ENCODE measurements at places on chromosomes 3 and 15. TPM values are rescaled to one million over a fixed set of nuclear protein-coding genes. Genes with fewer than 3 reads are reported as not detected.

GOLGA6L22 gene
- not detected for total RNA-seq

RBPMS2 gene
- total RNA-seq, result 0.14 TPM

GRCh38 chr3:124765197-124765840, 35.1 kb downstream of the UMPS start:
- DNase-seq, result no peak

SCN5A gene
- 5.9 TPM for total RNA-seq

FEZF2 gene
- total RNA-seq, result not detected

- DNase-seq, result no peak
Observed at GRCh38 chr15:57696146-57696545, 10.4 kb upstream of the POLR2M start.

DNA sequence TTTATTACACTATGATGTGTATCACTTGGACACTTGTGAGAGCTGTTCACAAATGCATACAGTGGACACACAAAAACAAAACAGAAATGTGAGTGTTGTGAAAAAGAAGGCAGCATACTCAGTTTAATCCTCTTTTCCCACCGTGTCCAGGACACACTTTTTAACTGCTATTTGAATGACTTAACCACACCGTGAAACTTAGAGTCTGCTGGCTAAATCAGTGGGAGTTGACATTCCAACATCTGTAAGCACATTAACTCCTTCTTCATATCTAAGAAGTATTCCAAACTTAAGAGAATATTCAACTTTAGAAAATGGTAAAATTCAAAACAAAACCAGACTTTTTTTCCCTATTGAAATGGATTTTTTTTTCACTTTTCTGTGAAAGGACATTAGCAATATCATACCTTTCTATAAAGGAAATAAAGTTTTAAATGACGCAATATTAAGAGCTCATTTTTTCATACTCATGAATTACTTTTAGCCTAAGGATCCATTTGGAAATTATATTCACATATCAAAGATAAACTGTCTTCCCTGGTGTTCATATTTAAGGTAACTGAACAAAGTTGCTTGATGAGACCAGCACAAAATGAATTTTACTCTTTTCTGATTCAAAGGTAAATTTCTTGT, 316.6 kb downstream of the RBMS3 start:
- DNase-seq, result no peak

DNA sequence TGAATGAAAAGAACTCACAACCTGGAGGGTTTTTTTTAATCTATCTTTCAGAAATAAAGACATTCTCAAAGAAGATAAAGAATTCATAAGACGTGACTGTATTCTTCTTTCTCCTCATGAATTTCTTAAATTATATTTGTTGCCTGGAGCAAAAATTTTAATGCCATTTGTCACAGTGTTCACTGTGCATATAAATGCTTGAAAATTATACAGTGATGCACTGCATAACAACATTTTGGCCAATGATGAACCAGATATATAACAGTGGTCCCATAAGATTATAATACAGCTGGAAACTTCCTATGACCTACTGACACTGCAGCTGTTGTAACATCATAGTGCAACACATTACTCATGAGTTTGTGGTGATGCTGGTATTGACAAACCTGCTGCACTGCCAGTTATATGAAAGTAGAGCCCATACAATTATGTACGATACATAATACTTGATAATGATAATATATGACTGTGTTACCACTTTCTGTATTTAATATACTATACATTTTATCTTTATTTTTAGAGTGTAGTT, 67.3 kb downstream of the P2RY1 start:
- no peak for DNase-seq

GRCh38 chr15:46543626-46544025, 908.8 kb downstream of the SQOR start:
- no peak for DNase-seq

DNA sequence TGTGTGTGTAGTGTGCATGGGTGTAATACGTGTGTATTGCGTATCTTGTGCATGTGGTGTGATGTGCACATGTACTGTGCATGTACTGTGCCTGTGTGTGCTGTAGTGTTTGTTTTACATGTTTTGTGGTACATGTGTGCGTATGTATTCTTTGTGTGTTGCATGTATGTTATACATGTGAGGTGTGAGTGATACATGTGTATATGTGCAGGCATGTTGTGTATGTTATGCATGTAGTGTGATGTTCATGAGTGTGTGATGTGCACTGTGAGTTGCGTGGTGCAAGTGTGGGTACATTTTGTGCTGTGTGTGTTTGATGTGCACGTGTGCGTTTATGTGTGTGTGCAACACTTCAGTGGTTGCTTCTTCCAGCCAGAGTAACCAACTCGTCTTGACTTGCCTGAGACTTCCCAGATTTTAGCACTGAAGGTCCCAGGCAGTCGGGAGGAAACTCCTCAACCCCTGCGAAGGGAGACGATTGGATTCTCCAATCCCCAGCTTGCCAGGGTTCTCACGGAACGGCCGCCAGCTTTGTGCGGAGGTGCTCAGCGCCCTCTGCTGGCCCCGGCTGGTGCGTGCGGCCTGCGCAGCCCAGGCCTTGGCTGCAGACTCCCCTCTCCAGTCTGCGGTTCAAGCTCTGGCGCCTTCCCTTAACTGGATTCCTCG, 3.6 kb downstream of the GALNT15 start:
- DNase-seq, result peak; percentile 82

DNA sequence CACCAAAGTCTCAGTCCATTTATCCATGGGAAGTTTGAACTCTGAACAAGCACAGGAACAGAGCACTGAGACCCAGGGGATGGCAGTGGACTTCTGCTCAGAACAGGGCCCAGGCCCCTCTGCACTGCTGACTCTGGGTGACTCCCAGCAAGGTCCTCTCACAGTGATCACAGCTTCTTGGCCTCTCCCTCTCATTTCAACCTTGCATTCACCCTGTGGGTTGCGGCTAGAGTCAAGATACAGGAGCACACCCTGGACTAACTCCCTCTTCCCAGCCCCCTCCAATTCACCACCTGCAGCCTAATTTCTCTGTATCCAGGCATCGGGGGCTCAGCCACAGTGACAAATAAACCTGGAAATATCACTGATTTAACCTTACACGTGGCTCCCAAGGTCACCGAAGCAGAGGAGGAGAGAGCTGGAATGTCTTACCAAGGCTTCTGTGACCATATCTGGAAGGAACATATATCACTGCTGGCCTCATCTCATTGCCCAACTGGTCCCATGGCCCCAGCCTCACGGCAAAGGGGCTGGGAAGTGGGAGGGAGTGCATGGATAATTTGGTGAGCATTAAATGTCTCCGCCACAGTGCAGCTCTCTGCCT, 1.2 kb downstream of the RTP3 start:
- DNase-seq, result no peak

DNA sequence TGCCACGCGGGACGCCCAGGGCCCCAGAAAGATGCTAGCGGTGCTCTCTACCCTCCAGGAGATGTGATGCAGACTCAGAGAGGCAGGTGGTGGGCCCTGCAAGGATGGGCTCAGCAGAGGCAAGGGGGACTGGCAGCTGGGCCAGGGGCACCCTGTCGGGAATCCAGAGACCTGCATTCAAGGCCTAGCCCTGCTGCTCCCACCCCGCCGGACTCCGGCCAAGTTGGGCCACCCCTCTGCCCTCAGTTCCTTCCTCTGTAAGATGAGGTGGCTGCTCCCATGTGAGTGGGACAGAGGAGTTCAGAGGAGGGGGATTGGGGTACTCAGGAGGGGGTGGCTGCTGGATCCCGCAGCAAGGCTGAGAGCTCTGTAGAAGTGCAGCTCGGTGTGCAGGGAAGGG, 116.3 kb downstream of the TMEM266 start:
- no peak for DNase-seq

DNA sequence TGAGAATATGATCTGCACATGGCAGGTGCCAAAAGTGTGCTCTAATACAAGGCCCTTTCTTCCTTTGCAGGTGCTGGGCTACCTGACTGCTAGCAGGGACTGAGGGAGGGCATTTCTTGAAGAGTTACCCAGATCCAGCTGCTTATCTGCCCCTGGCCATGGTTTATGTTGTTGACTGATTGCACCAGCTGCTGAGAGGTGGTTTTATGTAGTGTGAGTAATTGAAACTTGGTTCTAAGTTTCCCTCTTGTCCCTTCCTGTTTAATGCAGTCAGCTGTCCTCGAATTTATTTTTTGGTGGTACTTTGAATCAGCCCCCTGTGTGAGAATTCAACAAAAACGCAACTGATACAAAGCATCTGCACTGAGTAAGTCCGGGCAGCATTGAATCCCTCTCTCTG, 288.3 kb upstream of the C2CD4B start:
- peak; percentile 42 for DNase-seq

DNA sequence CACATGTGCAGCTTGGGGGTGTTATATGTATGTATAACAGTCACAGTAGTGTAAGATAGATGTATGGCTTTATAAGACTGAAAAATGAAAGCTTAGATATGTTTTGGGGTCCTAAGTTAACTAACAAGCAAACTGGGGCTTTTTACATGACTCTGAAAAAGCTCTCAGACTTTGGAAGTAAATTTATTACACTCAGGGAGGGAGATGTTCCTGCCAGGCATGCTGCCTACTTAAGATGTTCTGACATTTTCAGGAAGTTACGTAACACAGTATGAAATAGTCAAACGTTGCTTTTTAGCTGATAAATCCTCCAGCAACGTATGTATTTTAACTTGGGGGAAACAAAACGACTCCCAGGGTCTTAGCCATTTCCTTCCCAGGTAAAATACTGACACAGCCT, 1.7 kb upstream of the IFT57 start:
- DNase-seq, result no peak

Data from HT1080 (cell line).